ENCODE measurements at places on chromosomes 16 and 17.
A peak's percentile ranks its signal among the peaks of the same experiment; 100 is the strongest.

DNA sequence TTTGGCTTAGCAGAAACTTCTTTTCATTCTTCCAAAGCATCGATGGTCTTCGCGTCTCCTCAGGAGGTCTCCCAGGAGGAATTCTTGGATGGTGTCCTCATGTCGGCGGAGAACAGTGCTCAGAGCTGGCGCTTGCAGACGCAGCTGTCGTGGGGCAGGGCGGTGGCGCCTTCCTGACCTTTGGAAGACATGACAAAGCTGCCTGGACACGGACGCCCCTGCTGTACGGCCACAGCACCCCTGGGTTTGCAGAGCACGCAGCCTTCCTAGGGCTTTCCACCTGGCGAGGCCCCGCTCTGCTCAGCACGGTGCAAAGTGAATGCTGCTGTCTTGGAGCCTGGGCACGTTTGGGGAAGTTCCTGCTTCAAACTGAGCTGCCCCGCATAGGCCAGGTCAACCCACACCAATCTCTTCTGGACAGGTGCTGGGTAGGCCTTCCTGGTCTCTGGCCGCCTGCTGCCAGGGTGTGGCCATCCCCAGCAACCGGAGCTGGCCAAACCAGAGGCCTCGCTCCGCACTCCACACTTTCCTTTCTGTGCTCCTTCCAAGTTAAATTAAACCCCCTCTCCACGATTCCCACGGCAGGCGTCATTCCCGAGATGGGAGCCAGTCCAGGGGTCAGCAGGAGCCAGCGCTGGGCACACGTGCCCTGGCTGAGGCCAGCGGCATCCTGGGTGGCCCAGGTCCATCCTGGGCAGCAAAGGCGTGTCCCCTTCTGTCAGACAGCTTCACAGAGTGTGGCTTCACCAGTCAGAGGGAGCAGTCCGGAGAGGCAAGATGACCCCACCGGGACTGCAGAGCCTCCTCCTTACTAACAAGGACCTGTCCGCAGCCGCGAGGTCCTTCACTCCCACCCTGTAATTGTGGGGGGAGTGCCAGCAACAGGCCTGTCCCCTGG, 15.0 kb upstream of the KREMEN2 start:
- no peak for DNase-seq

DNA sequence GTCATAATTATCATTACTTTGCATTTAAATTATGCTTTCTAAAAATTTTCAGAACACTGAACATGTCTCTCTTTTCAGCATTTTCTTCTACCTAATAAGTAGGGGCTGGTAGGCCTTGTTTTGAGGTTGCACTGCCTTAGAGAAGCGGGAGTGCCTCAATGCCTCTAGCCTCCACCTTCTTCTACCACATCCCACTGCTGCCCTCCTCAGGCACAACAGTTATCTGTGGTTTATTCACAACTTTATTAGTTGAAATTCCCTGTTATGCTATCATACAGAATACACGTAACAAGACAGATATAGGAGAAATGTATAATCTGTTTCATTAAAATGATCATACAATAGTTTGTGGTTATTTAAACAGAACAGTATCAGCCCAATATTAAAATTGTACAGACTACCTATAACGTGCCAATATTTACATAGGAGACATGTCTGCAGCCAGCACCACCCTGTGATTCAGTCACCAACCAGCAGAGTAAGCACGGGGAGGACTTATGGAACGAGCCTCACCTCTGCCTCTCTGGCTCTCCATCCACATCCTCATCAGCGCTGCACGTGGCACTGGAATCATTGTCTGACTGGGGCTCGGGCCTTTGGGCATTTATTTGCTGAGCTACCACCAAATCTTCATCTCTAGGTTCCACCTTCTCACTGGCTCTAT, 101.2 kb downstream of the TTC19 start:
- DNase-seq = no peak

GRCh38 chr17:42819939-42820535, 4.0 kb downstream of the BECN1 start:
- peak; percentile 47 for DNase-seq

GRCh38 chr17:14902297-14902696, 362.8 kb downstream of the PMP22 start:
- DNase-seq = no peak

GRCh38 chr16:48507391-48507790, 102.6 kb downstream of the N4BP1 start:
- DNase-seq = no peak

- no peak for DNase-seq
These were observed 168.5 kb upstream of the DYNLRB2 start for GRCh38 chr16:80372341-80372740.

DNA sequence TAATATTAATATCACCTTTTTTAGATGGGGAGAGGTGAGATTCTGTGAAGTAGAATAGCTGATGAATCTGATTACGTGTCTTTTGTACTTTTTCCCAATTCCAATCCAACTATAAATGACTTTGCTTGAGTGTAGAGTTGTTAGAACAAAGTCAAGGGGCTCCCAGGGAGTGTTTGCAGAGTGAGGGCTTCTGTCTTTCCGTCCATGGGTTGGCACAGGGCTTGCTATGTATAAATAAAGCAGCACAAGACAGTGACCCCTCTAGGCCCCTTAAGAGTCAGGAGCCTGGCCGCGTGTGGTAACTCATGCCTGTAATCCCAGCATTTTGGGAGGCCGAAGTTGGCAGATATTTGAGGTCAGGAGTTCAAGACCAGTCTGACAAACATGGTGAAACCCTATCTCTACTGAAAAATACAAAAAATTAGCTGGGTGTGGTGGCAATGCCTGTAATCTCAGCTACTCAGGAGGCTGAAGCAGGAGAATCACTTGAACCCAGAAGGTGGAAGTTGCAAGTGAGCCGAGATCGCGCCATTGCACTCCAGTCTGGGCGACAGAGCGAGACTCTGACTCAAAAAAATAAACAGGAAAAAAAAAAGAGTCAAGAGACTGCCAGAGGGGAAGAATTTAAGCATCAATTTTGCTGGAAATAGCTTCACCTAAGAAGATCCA, 127.9 kb upstream of the HS3ST3A1 start:
- DNase-seq = no peak

GRCh38 chr16:49913720-49914119, 57.8 kb upstream of the ZNF423 start:
- DNase-seq = no peak

DNA sequence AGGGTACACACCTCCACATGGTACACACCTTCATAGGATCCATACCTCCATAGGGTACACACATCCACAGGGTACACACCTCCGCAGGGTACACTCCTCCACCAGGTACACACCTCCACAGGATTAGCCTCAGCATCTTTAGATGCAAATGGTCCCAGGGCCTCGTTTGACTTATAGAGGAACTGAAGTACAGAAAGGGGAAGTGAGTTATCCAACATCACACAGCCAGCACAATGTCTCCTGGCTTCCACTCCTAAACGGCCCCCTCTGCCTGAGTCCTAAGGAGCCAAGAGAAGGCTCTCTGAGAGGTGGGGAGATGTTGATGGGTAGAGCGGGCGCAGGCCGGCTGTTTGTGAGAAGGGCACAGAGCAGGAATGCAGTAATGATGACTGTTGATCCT, 12.0 kb downstream of the FOXN1 start:
- DNase-seq = no peak

Measured in activated T-helper 2 cell treated with anti-CD3 and anti-CD28 coated beads, Interferon-gamma antibody, Interleukin-2, Interleukin-4, amounts not matched to agents 10 μg/mL and 5 μg/mL and 100 μg/mL, durations not matched to agents 14 hours and 24 hours and 36 hours (primary cell).